ENCODE measurements at places on chromosomes 2 and 18.

DNA sequence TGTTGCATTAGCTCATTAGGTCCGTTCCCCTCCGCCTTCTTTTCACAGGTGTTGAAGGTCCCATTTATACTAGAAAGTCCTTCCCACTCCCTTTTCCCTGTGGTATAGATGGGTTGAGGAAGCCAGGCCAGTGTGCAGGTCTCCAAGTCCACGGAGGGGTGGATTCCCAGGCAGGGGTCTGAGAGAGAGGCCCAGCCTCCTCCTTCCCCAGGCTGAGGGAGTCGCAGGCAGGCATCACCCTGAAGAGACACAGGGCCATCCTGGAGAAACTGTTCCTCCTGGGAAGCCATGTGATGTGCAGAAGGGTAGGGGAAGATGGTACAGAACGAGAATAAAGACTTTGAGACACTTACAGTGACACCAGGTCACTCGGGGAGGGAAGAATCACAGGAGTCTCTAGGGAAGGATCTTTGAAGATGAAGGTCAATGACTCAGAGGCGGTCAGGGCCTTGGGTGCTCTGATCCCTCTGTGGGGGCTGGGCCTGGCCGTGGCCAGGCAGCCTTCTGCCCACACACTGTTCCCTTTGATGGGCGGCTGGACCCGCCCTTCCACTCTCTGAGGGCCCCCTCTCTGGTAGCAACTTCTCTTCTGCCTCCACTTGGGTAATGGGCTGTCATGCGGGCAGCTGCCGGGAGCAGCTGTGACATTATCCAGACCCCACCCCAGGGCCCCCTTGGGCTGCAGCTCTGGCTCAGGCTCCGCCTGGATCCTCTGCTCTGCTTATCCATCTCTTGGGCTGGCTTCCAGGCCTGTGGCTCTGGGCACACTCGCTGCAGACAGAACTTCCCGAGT is 45.1 kb downstream of the RHOB start:
- DNase-seq: no peak

- peak; percentile 78 for DNase-seq
Measured at GRCh38 chr2:226030788-226031646, 631.5 kb downstream of the NYAP2 start.

DNA sequence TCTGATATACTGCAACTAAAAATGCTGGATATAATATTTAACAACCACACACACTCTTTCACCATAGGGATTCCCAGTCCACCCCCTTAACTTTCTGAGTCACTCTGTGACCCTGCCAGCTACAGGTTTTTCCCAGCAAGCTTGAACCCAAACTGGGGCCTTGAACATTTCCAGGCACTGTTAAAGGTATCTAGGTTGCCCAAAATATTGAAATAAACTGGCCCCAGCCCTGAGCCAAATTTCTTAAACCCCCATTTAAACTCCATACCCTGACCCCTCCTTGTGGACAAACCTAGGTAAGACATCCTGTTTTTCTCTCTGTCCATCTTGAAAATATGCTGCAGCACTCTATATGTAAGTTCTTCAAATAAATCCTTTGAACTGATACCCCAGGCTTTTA is 19.7 kb upstream of the DCTN1 start:
- DNase-seq: peak; percentile 41

GRCh38 chr18:46276748-46277147 is 172.6 kb downstream of the HAUS1 start:
- no peak for DNase-seq

DNA sequence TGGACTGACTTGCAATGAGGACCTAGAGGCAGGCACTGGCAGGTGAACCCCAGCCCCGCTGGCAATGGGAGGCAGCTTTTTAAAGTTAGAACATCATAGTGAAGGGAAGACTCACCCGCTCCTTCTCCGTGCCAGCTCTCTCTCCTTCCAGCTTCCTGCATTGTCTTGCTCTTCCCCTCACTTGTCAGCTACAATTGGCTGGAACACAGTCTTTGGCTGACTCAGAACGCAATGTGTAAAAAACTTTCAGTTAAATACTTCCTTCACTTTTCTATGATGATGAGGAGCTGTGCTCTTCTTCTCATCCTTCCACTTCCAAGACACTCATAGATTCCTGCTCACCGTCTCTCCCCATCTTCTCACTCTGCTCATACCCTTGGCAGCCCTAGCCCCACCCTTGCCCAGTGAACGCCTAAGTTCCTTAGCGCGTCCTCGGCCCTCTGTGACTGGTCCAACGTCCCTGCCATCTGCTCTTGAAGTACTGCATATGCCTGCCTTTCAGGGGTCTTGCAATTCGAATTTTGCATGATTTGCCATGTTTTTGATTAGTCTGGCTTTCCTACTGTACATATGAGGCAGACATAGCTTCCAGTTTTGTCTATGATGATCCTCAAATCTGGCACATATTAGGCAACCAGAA is 118.0 kb upstream of the TMEM200C start:
- no peak for DNase-seq

- DNase-seq: peak; percentile 97
Measured at GRCh38 chr2:174835797-174836255, 71.6 kb upstream of the CHRNA1 start.

- DNase-seq: peak; percentile 68
Measured at GRCh38 chr18:79496978-79497637, 101.4 kb downstream of the NFATC1 start.

GRCh38 chr2:107932979-107933378 is 53.3 kb upstream of the SLC5A7 start:
- peak; percentile 38 for DNase-seq

- DNase-seq: peak; percentile 59
Measured at GRCh38 chr2:86477349-86477748, 36.2 kb downstream of the KDM3A start.

- peak; percentile 50 for DNase-seq
Measured at GRCh38 chr2:240989451-240990265, 8.8 kb upstream of the SNED1 start.

DNA sequence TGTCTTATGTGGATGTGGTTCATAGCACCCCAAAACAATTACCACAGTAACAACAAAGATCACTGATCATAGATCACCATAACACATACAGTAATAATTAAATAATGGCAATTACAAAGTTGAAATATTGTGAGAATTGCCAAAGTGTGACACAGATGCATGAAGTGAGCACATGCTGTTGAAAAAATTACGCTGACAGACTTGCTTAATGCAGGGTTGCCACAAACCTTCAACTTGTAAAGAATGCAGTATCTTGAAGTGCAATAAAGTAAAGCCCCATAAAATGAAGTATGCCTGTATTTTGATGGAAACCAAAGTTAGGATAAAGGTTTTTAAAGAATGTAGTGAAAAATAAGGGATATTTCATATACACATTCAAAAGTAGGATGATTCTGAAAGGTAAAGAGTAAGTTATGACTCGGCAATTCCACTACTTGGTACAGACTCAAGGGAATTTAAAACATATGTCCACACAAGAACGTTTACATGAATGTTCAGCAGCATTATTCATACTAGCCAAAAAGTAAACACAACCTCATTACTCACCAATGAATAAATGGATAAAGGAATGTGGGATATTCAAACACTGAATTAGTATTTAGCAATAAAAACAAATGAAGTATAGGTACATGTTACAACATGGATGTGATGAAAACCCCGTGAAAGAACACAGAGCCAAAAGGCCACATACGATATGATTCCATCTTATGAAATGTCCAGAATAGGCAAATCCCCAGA is 61.6 kb downstream of the SCN9A start:
- DNase-seq: peak; percentile 92

GRCh38 chr2:32423536-32423935 is 66.7 kb downstream of the BIRC6 start:
- DNase-seq: peak; percentile 30

- DNase-seq: peak; percentile 73
Measured at GRCh38 chr2:30410217-30410616, 36.8 kb upstream of the LCLAT1 start.

- peak; percentile 85 for DNase-seq
Measured at GRCh38 chr2:201798252-201798913, 8.0 kb upstream of the CDK15 start.

- no peak for DNase-seq
Measured at GRCh38 chr2:217207699-217208010, 347.8 kb upstream of the TNP1 start.
